ENCODE measurements at places on chromosomes 3 and 15.
A peak's percentile ranks its signal among the peaks of the same experiment; 100 is the strongest.

DNA sequence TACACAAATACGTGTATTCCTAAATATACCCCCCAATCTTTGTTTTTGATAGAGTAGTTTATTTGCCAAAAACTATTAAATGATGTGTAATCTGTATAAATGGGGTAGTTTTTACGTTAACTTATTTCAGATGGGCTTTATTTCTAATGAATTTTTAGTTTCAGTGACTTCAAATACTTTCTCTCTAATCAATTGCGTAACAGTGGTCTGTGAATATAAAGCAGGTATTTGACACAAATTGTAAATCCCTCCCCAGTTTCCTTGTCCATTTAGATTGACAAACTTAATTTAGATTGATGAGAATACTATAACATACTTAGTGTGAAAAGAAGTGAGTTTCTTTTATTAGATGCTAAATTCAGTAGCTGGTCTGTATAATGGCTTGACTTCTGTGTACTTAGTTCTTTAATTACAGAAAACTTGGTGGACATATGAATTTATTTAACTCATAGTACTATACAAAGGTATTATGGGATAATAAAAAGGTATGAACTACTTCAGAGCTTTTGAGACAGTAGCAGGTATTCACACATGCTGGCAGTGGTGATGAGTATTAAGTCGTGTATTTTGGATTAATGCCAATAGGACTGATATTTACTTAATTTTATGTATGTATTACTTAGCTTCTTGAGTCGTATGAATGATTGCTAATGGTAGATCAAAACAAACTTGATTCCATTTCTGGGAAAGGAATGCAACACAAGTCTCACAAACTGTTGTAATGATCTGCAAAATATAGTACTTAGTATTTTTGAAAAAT, 81.6 kb downstream of the STT3B start:
- no peak for DNase-seq

- DNase-seq = no peak
Measured at GRCh38 chr3:3016226-3016625, 93.9 kb downstream of the IL5RA start.

DNA sequence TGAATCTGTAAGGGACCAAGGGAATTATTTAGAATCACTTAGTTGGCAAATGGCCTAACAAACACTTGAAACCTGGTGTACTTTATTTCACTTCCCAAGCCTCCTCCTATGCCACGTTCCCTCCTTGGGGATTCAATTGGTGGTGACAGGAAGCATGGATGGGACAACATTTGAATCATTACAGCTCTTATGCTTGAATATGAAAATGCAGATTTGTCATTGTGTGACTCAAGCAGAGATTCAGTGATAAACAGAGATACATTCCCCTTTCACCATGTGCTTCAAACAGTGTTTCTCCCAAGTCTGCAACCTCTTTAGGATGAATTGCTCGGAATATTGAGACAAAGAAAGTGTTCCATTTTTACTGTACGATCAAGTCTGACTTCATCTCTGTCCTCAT, 32.7 kb upstream of the MED12L start:
- DNase-seq = no peak

DNA sequence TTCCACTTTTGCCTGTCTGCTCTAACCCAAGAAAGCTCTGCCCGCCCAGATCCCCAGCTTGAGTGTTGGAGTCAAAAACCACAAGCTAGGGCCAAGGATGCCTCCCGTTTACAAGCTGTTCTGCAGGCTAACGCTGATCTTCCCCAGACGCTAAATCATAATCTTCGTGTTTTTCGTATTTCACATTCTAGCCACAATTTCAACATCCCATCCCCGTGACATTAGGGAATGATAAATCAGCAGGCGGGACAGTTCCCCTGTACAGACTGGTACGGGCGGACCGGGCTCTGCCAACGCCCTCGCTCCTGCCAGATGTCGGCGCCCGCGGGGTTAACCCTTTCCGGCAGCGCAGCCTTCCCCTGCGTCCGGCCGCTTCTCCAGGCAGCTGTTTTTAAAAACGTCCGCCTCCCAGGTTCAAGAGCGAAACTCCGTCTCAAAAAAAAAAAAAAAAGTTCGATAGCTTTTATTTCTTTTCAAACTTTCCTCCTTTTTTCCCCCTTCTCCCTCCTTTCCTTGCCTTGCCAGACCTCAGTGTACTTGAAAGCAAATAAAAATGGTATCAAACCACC, 81.0 kb upstream of the BNC1 start:
- peak; percentile 9 for DNase-seq

DNA sequence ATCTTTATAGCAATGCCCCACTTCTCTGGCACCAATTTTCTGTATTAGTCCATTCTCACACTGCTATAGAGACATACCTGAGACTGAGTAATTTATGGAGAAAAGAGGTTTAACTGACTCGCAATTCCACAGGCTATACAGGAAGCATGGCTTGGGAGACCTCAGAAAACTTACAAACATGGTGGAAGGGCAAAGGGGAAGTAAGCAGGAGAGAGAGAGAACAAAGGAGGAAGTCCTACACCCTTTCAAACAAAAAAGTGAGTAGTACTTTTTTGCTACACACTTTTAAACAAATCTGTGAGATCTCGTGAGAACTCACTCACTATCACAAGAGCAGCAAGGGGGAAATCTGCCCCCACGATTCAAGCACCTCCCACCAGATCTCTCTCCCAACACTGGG, 67.8 kb upstream of the ZBED2 start:
- DNase-seq = no peak

- DNase-seq = peak; percentile 42
Measured at GRCh38 chr3:195907934-195908693, at the start of gene TNK2. TNK2 (minus strand) TSS chr3:195908551; CDS start chr3:195888588, 19,963 bp downstream.

DNA sequence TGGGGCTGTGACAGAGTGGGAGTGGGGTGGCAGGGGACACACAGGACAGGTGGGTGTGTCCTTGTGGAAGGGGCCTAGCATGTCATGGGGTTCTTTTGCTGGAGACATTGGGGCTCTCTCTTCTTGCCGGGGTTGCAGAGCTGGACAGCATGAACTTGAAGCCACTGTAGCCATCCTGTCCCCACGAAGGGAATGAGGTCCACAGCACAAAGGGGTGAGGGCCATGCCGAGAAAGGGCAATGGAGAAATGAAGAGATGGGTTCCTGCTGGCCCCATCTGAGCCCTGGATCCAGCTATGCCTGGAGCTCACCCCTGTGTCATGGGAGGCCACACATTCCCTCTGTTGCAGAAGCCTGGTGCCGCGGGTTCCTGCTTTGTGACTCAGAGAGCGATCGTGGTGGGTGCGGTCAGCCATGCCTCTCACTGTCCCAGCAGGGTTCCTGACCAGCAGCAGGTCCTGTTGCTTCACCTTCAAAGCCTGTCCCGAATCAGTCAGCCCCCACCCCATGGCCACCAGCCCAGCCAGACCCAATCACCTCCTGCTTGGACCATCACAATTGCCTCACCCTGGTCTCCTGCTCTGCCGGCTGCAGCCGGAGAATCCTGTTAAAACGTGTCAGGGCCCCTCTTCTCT, 50.0 kb downstream of the DNAJB8 start:
- no peak for DNase-seq

- DNase-seq = no peak
Measured at GRCh38 chr3:195718477-195718984, 2.2 kb upstream of the MUC20 start.

GRCh38 chr15:79009379-79009778, 64.5 kb upstream of the CTSH start:
- DNase-seq = peak; percentile 2

DNA sequence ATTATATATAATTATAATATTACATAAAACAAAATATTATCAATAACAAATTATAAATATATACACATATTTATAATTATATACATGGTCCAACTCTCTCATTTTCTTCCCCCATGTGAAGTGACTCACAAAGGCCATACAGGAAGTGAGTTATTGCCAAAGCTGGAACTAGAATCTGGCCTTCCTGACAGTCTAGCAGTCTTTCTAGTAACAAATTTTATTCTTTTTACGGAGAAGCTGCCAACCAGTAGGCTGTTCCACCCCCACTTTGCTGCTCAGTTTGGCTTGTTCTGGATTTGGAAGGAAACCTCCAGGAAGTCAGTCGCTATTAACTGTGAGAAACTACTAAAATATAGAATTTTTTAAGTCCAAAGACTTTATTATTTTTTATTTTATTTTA, 79.6 kb downstream of the DHX36 start:
- DNase-seq = no peak

- DNase-seq = no peak
Measured at GRCh38 chr3:62955126-62955525, 79.9 kb upstream of the CADPS start.

GRCh38 chr15:59159210-59159609, 47.4 kb upstream of the LDHAL6B start:
- DNase-seq = no peak

DNA sequence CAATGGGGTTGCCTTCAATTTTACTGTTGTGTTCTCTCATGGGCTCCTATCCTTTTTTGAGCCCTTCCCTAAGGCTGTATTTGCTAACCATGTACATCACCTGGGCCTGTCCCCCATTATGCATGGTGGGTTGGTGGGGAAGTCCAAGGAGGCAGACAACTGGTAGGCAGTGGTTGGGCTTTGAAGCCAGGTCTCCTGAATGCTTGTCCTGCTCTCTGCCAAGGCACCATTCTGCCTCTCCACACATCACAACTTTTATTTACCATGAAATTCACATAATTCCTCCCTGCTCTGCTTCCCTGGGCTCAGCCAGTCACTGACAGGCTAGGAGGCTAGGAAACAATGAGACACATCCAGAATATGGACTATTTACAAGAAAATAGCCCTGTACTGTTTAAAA, 41.0 kb upstream of the COPB2 start:
- no peak for DNase-seq

- no peak for DNase-seq
Measured at GRCh38 chr3:61356685-61357084, 105.4 kb upstream of the FHIT start.

DNA sequence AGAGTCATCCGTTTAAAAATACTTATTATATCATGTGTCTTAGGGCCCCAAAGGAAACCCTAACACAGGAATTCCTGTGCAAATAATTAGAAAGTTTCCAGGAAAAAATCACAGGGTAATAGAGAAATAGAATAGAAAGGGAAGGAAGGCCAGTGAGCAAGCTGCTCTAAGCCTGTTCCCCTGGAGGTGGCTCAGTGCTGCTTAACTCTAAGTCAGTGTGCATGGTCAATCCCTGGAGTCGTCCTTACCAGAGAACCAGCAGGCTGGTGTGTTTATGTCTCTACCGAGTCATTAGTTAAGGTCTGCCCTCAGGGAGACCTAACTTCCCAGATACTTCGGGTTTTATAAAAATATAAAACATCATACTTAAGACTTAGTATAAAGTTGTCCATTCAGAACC, 21.0 kb upstream of the MCF2L2 start:
- no peak for DNase-seq

- no peak for DNase-seq
Measured at GRCh38 chr3:195856410-195857084, 44.8 kb upstream of the MUC4 start.

- no peak for DNase-seq
Measured at GRCh38 chr15:35547775-35548364, 1.9 kb upstream of the DPH6 start.

DNA sequence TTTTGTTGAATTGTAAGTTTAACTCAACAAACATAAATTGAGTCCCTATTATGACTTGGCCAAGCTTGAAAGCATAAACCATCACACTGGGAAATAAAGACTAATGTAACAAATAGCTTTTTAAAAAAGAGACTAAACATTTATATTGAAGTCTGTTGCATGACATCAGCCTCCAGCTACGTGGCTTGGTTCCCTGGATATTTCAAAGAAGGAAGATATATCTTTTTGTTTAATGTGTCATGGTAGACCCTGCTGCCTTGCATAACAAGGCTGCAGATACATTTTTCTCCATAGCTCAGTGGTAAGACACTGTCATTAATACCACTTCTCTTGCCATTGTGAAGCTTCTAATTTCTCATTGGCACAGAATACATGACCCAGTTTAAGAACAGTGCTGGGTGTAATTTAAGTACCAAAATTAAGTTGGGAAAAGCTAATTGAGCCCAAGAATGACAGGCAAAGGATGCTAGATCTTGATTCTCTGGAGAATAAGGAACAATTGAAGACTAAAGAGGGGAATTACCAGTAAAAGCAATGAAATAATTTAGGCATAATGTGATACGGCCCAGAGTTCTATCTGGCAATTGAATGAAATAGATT, 14.0 kb downstream of the RCN2 start:
- DNase-seq = no peak

GRCh38 chr15:68258692-68259091, 18.9 kb upstream of the FEM1B start:
- no peak for DNase-seq

GRCh38 chr3:55731741-55732140, 244.6 kb upstream of the WNT5A start:
- DNase-seq = no peak

DNA sequence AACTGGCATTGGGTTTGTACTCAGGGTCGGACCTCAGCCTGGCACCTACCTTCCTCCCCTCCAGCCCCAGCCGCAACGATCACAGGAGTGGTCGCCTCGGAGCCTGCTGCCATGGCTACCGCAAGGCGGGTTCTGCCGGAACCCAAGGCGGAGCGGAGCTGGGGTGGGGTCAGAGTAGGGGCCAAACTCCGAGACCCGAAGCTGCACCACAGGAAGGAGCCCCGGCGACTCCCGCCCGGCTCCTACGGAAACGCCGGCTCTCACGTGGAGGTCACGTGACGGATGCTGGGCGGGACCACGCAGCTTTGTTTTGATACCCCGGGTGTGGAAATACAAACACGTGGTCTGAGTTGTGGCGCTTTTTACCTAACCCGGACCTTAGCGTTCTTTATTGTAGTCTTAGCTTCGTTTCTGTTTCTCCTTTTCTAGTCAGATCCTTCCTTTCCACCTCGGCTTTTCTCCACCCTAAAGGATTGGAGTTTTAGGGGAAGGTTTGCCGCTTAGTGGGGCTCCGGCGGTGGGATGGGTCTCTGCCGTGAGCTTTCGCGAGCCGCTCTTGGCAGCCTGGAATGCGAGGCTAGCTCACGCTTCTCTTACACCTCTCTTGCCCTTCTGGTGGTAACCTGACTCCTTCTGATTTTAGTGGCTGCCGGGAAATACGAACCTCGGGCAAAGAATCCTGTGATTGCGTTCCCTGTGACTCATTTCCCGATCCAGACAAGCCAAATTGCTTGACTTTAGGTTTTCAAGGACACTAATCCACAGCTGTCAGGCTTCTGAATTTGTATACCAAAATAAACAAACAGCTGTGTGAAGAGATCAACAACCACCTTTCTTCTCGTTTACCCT, at the start of gene HSPBAP1:
Gene HSPBAP1 (minus strand): TSS at position 264 of the 849 bp plus-strand sequence. CDS start 151 bp downstream, at position 113.
- DNase-seq = peak; percentile 94

DNA sequence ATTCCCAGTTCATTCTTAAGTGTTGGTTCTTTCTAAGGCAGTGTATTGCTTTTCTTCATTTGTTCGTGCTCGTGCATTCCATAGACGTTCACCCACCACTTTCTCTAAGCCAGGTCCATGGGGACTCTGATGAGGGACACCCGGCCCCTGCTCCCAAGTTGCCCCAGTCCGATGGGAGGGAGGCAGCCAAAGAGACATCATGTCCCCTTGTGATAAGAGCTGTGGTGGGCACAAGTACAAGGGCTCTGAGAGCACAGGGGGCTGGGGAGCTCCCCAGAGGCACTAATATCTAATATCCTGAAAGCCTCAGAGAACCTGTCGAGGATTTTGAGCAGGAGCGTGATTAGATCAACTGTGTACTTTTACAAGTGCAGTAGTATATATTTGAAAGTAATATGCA, 6.3 kb downstream of the SPSB4 start:
- DNase-seq = no peak
